NCI-H1092 treated with DMSO at 0.1 percent for 48 hours (cell line): ENCODE measurements at places on chromosomes 16 and 17.
A peak's percentile ranks its signal among the peaks of the same experiment; 100 is the strongest.

DNA sequence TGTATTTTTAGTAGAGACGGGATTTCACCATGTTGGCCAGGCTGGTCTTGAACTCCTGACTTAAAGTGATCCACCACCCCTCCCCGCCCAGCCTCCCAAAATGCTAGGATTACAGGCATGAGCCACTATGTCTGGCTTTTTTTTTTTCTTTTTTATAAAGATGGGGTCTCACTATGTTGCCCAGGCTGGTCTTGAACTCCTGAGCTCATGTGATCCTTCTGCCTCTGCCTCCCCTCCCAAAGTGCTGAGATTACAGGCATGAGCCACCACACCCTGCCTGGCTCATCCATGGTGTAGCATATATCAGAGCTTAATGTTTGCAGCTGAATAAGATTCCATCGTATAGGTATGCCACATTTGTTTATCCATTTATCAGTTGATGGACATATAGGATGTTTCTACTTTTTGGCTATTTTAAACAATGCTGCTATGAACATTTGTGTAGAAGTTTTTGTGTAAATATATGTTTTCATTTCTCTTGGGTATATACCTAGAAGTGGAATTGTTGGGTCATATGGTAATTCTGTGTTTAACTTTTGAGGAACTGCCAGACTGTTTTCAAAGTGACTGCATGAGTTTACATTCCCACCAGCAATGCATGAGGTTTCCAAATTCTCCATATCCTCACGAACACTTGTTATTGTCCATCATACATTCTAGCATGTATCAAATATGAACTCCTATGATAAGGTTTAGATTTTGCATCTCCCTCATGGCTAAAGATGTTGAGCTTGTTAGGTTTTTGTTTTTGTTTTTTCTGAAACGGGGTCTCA, 55.7 kb upstream of the HAS3 start:
- no peak for DNase-seq

DNA sequence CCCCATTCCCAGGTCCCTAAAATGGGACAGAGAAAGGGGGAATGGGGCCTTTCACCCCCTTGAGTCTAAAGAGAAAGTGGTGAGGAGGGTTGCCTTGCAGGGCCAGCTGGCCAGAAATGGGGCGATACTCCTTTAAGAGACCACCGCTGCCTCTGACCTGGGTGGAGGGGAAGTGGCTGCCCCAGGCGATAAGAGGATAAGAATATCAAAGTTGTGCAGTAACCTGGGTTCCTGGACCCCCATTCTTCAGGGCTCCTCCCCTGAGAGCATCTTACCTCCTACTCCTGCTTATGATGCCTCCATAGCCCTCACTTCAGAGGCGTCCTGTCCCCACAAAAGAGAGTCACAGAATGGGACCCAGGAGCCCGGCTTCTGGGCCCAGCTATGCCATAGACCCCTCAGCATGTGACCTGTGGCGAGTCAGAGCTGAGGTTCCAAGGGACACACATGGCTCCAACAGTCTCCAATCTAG, 5.2 kb upstream of the TSPOAP1 start:
- DNase-seq: no peak

GRCh38 chr17:44628243-44629188, 27.8 kb upstream of the MEIOC start:
- DNase-seq: peak; percentile 87

- no peak for DNase-seq
Observed at GRCh38 chr17:40560592-40561293, 4.5 kb downstream of the CCR7 start.

DNA sequence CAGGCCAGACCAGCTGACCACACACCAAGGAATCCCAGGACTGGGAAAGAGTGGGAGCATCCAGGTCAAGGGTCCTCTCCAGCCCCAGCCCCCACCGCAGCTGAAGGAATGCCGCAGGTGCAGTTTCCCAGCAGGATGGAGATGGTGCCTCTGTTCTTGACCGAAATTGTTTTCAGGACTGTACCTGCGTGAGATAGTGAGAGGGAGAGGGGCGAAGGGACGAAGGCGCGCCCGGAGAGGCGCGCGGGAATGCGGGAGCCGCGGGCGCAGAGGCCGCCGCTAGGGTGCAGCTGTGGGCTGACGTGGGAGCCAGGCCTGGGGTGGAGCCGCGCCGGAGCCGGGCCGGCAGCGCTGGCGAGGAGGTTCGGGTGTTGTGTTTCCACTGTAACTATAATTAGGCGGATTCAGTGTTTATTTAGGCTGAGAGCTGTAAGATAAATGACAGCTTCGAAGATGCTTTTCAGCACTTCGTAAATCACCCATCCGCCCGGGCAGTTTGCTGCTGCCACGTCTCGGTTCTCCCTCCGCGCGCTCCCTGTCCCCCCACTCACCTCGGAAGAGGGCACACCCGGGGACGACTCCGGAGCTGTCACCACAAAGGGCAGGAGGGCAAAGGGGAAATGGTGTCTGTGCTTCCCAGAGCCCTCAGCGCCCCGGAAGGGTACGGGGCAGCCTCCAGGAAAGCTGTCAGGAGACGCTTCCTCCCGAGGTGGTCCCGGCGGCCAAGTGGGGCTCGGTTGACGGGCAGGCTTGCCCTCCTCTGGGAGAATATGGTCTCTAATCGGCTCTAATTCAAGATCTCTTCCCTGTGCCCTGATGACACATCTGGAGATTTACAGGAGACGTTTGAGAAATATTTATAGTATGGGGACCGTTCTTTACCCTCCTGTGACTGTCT, 38.2 kb downstream of the HOXB1 start:
- DNase-seq: peak; percentile 91

GRCh38 chr16:54093281-54093680, 193.3 kb downstream of the IRX3 start:
- DNase-seq: no peak
